ENCODE measurements at places on chromosomes 1 and 21.

DNA sequence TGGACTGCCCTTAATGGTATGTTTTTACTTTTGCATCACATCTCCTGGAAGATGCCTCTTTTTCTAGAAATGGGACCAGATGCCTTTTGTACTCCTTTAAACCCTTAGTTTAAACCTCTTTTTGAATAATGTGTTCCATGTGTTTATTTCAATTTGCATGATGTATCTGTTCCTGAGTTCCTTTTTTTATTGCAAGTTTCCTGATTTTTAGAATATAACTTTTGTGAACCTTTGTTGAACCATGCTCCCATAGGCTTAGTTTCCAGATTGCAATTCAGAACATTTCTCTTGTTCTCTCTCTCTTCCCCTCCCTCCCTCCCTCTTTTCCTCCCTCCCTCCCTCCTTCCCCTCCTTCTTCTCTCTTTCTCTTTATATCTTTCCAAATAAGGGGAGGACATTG, 81.9 kb downstream of the RGL1 start:
- DNase-seq: no peak

DNA sequence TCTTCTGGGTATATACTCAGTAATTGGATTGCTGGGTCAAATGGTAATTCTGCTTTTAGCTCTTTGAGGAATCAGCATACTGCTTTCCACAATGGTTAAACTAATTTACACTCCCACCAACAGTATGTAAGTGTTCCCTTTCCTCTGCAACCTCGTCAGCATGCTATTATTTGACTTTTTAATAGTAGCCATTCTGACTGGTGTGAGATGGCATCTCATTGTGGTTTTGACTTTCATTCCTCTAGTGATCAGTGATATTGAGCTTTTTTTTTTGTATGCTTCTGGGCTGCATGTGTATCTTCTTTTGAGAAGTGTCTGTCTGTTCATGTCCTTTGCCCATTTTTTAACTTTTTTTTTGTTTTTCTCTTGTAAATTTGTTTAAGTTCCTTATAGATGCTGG, 279.4 kb downstream of the PTGER3 start:
- no peak for DNase-seq

DNA sequence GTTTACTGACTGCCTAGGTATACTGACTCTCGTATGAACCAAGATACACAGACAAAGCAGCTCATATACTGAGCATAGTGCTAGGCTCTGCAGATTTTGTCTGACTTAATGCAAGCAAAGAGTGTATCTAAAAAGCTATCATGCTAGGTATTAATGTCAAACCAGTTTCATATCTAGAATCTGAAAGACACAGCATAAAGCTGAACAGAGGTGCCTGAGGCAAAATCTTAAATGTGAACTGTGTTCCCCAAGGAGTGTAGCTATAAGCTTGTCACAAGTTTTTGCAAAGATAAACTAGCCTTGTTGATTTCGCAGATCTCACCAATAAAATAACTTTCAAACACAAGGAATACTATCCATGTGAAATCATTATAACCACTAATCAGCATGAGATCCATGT, 18.1 kb downstream of the JAK1 start:
- DNase-seq: no peak

DNA sequence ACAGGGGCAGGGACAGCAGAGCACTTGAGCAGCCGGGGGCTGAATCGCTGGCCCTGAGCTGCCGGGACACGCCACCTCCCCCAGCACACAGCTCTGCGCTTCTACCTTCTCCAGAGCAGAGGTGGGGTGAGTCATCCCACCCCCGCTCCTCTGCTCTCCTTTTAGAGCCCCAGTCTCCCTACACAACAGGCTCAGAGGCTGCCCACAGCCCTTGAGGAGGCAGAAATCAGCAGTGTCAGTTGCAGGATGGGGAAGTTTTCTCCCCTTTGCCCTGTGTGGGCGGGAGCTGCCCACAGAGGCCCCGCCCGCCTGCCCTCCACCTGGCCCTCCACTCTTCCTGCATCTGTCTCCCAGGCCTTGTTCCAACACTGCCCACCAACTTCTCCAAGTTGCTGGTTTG, 94.6 kb downstream of the STUM start:
- DNase-seq: no peak

- DNase-seq: no peak
Measured at GRCh38 chr1:155210314-155211104, 2.0 kb downstream of the MTX1 start.

GRCh38 chr1:21935393-21935804, 1.7 kb downstream of the HSPG2 start:
- DNase-seq: no peak

DNA sequence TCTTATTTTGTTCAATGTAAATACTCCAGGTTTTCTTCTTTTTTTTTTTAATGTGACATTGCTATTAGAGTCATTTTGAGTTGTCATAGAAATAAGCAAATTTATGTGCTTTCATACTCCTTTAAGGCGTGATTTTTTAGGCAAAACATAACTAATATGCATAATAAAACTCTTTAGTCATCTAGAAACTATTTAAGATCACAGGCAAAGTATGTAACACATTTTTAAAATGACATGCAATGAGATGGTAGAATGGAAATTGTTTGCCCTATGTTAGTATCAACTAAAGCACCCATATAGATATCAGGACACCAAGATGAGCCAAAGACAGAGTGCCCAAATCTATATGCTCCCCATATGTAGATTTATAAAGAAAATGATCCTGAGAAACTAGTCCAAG, 41.5 kb upstream of the SGIP1 start:
- no peak for DNase-seq

DNA sequence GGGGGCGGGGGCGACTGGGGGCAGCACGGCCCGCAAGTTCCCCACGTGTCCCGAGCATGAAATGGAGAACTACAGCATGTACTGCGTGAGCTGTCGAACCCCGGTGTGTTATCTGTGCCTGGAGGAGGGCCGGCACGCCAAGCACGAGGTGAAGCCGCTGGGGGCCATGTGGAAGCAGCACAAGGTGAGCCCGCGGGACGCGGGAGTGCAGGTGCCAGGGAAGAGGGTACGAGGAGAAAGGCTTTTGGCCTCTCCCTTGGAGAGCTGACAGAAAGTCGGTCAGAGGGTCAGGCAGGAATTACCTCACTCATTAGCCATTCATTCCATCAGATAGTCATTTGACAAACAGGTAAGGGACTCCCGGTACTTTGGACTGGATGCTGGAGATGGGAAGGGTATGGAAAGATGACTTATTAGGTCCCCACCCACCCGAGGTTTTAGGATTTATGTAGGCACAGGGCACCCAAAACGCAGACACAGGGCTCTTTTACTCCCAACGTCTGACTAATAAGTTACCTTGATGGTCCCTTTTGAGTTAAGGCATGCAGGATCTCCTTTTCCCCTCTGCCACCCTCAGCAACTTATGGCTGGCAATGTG, 2.1 kb downstream of the TRIM67 start:
- no peak for DNase-seq

GRCh38 chr1:237701534-237701933, 189.2 kb downstream of the ZP4 start:
- no peak for DNase-seq

- DNase-seq: no peak
Measured at GRCh38 chr1:64909031-64909430, 57.3 kb downstream of the JAK1 start.

- no peak for DNase-seq
Measured at GRCh38 chr1:226405411-226405988, 2.4 kb downstream of the PARP1 start.

DNA sequence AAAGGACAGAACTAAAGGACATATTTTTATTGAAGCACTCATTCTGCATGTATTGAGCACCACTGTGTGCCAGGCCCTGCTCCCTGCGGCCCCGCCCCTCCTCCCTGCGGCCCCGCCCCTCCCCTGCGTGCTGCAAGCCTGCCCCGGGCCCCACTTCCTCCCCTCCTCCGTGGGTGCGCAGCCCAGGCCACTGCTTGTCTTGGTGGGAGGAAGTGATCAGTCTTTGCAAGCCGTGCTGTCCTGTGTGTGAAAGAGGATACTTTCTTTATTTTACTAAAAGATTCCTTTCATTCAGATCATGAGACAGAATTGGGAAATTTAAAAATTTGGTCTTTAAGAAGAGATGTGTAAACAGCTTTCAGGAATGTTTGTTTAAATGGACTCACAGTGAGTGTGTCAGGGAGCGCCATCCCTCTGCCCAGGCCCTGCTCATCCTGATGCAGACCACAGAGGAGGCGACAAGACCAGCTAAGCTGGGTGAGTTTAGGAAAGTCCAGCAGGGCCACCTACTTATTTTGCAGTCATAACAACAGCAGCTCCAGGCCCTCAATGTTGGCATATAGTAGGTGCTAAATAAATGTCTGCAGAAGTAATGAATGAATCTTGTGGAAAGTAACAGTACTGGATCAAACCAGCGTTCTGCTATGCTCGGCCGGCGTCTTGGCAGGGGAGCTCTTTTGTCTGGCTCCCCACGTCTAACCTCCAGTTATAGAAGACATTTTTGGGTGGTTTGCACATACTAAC, 88.3 kb upstream of the SELENON start:
- DNase-seq: no peak

GRCh38 chr1:198805498-198806151, 166.8 kb downstream of the PTPRC start:
- DNase-seq: no peak

DNA sequence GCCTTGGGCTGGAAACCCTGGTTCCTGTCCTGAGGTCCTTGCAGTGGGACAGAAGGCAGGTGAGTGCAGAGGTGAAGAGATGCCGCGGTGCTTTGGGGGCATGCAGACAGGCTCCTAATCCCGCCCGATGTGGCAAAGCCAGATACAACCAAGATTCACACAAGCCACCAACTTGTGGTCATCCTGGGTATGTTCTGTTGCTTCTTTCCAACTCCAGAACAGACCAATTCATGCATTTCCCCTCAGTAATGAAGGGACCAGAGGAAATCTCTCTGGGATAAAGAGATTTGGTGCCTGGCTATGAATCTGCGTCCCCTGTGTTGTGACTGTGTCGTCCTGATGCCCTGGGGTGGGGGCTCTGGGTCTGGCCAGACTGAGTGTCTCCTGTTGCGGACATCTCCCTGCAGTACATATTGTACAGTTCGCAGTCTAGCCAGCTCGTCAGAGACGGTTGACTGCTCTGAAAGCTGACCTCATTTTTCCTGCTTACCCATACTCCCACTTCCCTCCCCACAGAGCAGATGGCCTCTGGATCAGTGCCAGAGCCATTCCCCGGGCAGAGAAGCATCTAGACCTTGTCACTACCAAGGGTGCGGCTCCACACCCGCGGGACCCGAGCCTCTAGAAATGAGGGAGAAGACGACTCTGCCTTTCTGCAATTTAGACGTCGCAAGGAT, 216.3 kb downstream of the KIF26B start:
- no peak for DNase-seq

DNA sequence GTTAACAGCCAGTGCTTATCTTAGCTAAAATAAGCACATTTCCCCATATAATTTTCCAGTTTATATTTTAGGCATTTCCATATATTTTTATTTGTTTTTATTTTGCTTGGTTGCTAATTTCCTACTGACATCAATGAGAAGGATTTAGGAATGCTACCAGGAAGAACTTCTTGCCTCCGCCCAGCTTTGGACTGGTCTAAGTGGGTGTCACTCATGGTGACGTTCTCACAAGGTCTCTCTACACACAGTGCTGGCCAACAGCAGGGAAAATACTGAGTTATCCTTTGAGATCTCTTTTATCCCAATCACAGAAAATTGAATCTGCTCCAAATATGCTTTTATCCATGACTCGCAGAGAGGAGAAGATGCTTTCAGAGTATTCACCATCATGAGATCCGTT, 13.2 kb downstream of the MX1 start:
- no peak for DNase-seq

- no peak for DNase-seq
Measured at GRCh38 chr1:167554028-167554779, 642 bp upstream of the CREG1 start.

GRCh38 chr21:37087188-37087587, 14.1 kb downstream of the TTC3 start:
- DNase-seq: no peak

GRCh38 chr1:63645317-63645716, 52.1 kb downstream of the PGM1 start:
- no peak for DNase-seq

DNA sequence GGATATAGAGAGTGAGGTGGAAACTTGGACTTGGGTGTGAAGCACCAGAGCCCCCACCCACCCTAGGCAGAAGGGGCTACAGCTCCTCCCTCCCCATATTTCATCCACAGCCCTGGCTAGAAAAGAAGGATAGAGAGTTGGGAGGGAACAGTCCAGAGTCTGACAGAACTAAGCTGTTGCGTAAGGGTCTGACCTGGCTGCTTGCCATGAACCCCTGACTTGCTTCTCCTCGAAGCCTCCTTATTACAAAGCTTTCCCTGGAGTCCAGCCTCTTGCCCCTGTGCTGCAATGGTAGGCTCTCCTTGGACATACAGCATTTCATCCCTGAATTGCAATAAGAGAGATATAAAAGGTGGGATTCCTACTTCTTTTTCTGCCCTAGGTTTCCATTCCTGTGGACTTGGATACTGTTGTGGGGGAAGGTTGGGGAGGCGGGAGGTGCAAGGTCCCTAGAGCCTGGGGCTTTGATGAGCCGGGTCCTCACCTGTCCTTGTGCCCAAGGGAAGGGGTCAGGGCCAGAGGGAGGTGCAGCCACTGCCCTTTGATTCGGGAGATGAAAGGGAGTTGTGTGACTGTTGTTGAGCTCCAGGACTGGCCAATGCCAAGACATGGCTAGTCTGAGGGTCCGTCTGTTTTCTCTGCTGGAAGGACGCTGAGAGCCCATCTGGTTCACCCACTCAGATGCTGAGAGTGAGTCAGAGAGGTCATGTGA, 2.7 kb downstream of the RHBG start:
- no peak for DNase-seq

DNA sequence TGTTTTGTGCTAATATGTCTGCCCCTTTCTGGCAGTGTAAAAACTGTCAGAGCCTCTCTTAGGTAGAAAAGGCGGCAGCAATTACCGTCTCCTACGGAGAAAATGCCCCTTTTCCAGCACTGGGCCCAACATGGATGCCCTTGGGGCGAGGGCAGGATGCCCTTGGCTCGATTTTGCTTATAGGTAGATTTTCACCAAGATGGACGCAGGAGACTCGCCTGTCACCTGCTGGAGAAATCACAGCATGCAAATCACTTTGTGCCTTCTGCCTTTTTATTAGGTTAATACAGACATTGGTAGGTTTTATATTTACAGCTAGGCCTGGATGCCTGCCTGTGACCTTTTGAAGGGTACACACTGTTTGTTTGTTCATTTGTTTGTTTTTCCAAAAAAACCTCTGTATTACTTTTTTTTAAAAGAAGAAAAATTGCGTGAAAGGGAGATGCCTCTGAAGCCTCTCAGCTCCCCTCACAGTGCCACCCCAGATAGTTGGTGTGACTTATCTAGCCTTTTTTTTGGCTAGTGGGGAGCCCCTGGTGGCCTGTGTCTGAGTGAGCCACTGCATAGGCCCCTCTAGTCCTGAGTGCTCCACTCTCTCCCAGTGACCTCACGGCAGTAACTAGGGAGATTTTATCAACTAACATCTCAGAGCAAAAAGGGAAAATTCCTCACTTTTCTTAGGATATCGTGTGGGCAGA, 2.5 kb downstream of the ATP1B1 start:
- no peak for DNase-seq

GRCh38 chr1:40612345-40612831, 53.1 kb downstream of the RIMS3 start:
- DNase-seq: peak; percentile 4

- no peak for DNase-seq
Measured at GRCh38 chr1:235910357-235911299, 43.9 kb upstream of the LYST start.

- DNase-seq: no peak
Measured at GRCh38 chr21:42288962-42289361, 26.2 kb downstream of the TFF3 start.

GRCh38 chr1:199291022-199291740, 652.3 kb downstream of the PTPRC start:
- no peak for DNase-seq
